AG09319 (cell line): ENCODE measurements at places on chromosomes 1 and 21.

DNA sequence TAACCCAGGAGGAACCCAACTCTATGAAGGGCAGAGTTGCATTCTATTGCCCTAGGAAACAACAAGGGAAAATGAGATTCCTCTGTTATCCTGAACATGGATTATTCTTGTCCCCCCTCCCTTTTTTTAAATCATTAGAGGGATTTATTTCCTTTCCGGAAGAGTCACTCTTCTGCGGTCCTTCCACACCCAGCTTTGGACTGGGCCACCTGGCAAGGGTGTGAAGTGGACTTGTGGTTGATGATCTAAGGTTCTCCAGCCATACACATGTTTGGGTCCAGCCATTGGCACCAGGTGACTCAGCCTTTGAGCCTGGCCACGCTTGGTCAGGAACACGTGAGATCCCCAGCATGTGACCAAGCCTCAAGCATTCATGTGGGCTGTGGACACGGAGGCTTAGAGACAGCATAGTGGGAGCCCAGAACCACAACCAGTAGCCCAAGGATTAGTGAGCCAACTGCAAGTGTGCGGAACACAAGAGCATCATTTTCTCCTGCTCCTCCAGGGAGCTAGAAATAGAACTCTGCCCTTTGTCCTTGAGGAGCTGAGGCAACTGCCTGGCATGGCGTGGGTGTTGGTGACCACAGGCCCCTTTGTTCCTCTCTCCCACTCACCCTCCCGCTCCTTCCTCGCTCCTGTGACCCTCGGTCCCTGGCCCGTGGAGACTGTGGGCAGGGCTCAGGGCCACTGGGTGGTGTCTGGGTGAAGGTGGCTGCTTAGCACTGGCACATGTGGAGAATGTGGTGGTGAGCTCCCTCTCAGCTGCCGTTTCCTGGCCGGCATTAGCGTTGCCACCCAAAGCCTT, 50.1 kb downstream of the NENF start:
- DNase-seq = no peak

GRCh38 chr1:52435650-52436049, 31.2 kb downstream of the PRPF38A start:
- DNase-seq = no peak

DNA sequence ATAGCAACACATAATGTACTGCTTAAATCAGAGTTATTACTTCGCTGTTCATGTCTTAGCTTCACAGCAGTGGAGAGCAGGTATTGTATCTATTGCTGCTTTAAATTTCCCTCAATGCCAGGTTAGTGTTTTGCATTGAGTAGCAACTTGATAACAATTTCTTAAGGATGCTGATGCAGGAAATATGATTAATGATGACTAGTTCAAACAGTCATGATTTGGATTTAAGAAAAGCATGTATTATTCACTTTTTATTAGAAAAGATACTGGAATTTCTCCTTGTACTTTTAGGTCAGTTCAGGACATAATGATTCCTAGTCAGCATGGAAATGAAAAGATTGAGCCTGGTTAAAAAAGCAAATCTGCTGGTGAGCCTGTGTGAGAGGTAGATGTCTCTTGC, 67.2 kb upstream of the ARHGAP29 start:
- no peak for DNase-seq

DNA sequence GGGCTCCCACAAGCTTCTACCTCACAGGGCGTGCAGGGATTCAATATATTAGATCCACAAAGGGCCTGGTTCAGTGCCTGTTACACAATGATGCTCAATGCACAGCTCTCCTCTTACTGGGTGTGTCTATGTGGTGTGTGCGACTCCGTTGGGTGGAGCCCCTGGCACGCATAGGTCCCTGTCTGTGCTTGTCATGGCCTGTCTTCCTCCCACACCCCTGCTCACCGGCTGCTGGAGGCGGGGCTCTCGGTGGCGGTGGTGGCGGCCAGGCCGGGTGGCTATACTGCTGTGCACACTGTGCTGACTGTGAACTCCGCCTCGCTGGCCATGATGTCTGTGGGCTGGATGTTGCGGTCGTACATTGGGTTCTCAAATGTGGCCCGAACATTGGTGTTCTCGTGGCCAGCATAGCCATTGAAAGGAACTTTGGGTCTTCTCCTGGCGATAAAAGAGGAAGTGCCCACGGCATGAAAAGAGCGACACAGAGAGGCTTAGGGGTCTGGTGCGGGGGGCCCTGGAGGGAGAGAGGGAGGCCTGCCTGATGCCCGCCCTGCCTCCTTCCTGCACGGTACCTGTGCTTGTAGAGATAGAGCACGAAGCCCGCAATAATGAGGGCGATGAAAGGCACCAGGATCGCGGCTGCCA, 46.9 kb downstream of the ZSCAN20 start:
- DNase-seq = no peak

- no peak for DNase-seq
These were observed 31.7 kb downstream of the ATP1A1 start for GRCh38 chr1:116404699-116405098.

GRCh38 chr1:101846820-101847219, 149.9 kb downstream of the OLFM3 start:
- no peak for DNase-seq

GRCh38 chr1:200979574-200980451, 43.7 kb downstream of the KIF21B start:
- no peak for DNase-seq

DNA sequence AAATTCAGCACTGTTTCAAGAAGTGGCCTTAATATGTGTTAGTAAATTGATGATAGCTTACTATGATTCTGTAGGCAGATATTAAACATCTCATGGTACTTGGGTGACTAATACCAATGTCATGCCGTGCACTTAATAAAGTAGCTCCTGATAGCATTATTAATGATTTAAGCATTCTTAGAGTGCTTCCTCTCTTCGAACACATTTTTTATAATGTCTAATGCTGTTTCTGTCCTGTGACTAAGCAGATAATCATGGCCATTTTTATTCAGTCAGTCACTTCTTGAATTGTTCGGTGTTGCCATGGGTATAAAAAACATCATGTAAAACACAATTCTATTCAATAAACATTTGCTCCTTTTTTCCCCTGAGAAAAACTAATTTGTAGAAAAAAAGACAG, 804.6 kb upstream of the ADGRL4 start:
- no peak for DNase-seq

GRCh38 chr1:167504467-167504827, 13.9 kb downstream of the CD247 start:
- DNase-seq = no peak

DNA sequence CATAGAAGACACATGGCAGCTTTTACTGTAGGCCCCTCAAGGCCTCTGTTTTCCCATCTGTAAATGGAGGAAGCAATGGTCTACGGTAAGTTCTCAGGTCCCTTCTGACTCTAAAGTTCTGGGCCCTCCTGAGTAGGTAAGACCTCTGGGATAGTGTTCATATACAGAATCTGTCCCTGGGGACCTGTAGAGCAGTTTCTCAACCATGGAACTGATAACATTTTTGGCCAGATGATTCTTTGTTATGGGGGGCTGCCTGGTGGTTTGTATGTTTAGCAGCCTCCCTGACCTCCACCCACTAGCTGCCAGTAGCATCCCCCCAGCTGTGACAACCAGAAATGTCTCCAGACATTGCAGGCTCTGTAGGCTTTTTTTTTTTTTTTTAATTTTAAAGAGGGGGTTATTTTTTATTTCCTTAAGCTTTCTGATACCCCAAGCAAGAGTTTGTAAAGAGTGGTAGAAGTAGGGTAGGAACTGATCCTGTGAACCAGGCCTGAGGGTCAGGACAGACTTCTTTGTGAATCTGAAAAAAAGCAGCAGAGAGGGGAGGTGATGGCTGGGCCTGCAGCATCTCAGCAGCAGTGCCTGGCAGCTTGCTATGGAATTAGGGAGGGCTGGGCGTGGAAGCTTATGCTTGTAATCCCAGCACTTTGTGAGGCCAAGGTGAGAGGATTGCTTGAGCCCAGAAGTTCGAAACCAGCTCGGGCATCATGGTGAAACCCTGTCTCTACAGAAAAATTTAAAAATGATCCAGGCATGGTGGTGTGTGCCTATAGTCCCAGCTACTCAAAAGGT, 20.2 kb upstream of the TCEA3 start:
- DNase-seq = no peak

- no peak for DNase-seq
These were observed 91.7 kb upstream of the PGBD5 start for GRCh38 chr1:230517786-230518185.

GRCh38 chr1:34975771-34976170, 9.4 kb downstream of the TMEM35B start:
- DNase-seq = no peak

DNA sequence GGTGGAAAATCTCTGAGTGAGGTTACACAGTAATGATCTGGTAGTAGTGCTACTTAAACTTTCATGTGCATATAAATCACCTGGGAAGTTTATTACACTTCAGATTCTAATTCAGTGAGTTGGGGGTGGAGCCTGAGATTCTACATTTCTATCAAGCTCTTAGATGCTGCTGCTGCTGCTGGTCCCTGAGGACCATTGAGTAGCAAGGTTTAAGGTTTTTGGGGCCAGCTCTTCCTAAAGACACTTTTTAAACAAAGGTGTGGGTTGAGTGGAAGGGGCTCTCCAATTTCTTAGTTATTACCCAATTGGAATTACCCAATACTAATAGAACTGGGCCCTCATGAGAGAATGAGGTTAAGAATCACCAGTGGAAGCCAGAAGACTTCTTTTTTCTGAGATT, 29.5 kb downstream of the KCNA3 start:
- DNase-seq = no peak

- DNase-seq = no peak
These were observed 36.5 kb upstream of the LRRC3 start for GRCh38 chr21:44418876-44419230.

DNA sequence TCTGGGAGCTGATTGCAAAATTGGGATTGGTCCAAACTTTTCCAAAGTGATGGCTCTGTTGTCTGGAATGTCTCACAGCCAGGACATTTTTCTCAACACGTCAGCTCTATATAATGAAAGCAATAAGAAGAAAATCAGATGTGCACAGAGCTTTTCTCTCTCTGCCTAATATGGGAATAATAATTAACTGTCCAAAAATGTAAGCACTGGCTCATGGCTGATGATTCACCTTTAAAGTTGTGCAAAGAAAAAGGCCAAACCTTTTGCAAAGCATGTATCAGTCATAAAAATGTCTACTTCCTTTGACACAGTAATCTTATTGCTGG, 30.4 kb downstream of the ZNF281 start:
- DNase-seq = peak; percentile 79

DNA sequence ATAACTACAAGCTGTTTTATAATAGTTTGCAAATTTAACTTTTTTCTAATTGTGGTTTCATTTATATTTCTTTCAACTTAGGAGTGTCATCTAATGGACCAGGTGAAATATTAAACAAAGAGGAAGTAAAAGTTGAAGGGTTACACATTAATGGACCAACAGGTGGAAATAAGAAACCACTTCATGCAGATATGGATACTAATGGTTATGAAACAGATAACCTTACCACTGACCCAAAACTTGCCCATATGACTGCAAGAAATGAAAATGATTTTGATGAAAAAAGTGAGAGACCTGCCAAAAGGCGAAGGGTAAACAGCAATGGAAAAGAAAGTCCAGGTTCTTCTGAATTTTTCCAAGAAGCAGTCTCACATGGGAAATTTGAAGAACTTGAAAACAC, 59.7 kb downstream of the MIER1 start:
- no peak for DNase-seq

GRCh38 chr1:162366149-162366548, 10.5 kb downstream of the SPATA46 start:
- no peak for DNase-seq

- DNase-seq = no peak
These were observed 4.1 kb downstream of the POGZ start for GRCh38 chr1:151455231-151455630.

DNA sequence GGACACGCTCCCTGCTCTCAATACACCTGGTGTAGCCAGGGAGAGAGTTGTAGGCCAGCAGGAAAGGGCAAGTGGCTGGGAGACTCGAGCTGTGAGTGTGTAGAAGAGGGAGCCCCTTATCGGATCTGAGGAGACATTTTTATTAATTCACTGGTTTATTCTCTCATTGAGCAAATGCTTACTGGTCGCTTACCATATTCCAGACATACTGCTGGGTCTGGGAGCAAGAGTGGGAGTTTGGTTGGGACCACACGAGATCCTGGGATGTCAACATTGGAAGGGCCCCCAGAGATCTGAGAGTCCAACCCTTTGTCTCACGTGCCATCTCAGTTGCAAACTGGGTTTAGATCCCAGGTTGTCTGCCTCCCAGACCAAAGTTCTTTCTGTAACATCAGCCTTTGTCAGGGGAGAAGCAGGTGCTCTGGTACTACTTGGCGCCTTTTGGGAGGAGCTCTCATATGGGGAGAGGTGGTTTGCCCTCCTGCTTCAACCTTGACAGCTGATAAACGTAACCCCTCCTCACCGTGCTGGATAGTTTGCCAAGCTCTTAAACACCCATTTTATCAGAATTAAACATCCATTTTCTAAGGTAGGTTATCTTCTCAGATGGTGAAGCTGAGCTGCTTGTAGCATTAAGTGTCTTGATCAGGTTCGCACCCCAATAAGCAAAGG, 742 bp downstream of the TMEM222 start:
- no peak for DNase-seq

- no peak for DNase-seq
These were observed 5.5 kb upstream of the ANKRD65 start for GRCh38 chr1:1426496-1427105.

GRCh38 chr21:33893917-33894316, 21.7 kb downstream of the ATP5PO start:
- no peak for DNase-seq

DNA sequence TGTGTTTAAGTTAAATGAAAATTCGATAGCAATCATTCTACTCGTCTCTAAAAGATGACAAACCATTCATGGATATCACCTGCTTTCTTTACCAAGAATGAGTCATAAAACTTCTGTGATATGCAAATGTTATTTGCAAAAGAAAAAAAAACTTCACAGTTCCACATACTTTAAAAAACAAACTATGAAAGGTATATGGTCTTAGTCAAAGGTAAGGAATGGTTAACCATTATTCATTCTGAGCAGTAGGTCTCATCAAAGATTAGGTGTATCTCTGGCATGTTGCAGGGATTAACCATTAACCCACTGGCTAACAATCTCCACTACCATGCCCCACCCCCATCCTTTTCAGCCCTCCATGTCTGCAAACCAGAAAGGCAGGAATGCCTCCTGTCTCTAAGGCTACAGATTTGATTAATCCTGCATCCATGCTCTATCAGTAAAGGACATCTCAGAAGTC, 44.4 kb downstream of the PTPN14 start:
- DNase-seq = no peak

DNA sequence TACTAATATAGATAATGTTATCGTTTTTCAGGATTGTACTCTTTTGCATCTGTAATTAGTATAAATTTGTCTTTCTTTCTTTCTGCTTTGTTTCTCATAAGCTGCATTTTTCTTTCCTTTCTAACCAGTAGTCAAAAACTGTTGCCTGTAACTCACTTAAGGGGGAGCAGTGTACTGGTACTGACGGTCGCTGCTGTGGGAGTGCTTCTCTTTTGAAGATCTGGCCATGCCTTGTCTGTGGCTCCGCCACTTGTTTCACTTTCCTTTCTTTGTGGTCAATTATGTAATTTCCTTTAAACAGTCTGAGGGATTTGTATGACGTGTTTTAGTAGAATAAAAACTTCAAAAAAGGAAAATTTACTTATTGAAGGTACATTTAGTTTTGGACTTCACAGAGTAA, 37.0 kb downstream of the MIA3 start:
- no peak for DNase-seq

GRCh38 chr1:88060112-88060673, 623.9 kb upstream of the PKN2 start:
- no peak for DNase-seq
